Activated B cell treated with CpG ODN at 0.5 μM for 24 hours (primary cell): ENCODE measurements at places on chromosomes 7 and 10. TPM values are rescaled to one million over a fixed set of nuclear protein-coding genes. Genes with fewer than 3 reads are reported as not detected.

DNA sequence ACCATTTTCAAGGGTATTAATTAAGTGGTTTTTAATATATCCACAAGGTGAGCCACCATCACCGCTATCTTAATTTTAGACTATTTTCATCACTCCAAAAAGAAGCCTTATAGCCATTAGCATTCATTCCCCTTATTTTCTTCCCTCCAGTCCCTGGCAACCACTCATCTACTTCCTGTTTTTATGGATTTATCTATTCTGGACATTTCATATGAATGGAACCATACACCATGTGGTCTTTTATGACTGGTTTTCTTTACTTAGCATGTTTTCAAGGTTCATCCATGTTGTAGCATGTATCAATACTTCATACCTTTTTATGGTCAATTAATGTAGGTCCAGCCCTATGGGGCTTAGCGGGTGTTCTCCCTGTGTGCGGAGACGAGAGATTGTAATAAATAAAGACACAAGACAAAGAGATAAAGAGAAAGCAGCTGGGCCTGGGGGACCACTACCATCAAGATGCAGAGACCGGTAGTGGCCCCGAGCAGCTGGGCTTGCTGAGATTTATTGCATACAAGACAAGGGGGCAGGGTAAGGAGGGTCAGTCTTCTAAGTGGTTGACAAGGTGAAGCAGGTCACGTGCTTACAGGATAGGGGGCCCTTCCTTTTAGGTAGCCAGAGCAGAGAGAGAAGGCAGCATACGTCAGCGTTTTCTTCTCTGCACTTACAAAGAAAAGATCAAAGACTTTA, 14.6 kb downstream of the WBP1L start:
- peaks cover 28% of the 10 kb centered on the region for H3K4me1 ChIP-seq
- peaks cover 35% of the 10 kb centered on the region for H3K36me3 ChIP-seq
- H3K27me3 ChIP-seq, result no peaks in the 10 kb centered on the region
- no peak overlapping the region for H3K4me3 ChIP-seq
- DNase-seq, result no peak
- no peak overlapping the region for H3K27ac ChIP-seq

DNA sequence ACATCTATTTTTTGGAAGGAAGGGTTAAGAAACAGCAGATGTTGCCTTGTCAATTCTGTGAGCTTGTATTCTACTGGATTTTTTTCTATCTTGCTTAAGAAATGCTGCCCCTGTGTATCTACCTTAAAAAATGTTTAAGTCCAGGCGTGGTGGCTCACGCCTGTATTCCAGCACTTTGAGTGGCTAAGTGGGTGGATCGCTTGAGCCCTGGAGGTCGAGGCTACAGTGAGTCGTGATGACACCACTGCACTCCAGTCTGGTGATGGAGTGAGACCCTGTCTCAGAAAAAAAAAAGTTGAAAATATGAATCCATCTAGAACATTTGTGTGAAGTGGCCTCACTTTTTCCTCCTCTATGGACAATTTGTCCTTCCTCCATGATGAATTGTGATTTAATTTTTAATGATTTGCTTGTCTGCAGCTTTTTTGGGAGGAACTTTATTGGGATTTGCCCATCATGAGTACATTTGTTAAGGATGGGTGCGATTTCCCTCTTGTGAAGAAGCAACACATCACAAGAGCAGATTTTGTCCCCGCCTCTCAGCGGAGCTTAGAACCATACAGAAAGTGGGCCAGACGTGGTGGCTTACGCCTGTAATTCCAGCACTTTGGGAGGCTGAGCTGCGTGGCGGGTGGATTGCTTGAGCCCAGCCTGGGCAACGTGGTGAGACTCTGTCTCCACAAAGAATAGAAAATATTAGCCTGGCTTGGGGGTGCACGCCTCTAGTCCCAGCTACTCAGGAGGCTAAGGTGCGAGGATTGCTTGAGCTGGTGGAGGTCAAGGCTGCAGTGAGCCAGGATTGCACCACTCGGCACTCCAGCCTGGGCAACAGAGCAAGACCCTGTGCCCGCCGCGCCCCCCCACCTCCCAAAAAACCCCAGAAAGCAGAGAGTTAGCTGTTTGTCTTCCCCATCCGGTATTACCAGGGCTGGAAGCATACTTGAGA, 57.7 kb downstream of the DNAJB6 start:
- H3K27ac ChIP-seq, result no peak overlapping the region
- no peaks in the 10 kb centered on the region for H3K27me3 ChIP-seq

DNA sequence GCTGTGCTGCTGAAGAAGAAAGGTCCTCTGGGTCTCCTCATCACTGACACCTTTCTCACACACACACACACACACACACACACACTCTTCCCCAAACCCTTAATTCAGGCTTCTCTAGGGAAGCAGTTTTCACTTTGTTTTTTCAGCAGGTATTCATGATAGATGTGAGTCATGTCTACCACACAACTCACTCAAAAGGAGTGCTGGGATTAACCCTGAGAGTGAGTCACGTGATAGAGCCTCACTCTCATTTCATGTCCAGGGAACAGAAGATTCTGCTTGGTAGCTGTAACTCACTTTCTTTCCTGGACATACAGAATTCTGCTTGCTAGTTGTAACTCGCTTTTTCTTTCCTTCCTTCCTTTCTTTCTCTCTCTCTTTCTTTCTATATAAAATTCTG, 45.4 kb downstream of the VIM start:
- no peak overlapping the region for H3K4me3 ChIP-seq
- H3K4me1 ChIP-seq, result no peaks in the 10 kb centered on the region
- no peak overlapping the region for H3K27ac ChIP-seq
- no peak for DNase-seq

DNA sequence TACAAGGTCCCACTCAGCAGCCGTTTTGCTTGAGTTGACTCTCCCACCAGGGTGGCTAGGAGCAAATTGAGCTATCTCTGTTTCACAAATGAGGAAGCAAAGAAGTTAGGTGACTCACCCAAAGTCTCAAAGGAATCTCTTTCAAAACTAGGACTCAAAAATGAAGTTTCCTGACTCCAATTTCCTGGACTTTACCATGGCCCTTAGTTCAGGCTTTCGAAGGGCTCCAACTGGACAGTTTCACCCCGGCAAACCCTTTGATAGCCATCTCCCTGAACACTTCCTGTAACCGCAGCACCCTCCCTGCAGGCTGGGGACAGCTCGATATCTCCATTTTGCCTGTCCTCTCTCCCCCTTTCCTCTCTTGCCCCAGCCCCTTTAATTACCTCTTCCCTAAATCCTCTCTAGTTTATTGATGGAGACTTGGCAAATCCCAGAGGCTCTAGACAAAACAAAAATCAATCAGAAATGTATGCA, 4.7 kb upstream of the AFAP1L2 start:
- DNase-seq, result no peak
- no peaks in the 10 kb centered on the region for H3K36me3 ChIP-seq

ARHGEF35 gene
- 3.9 and 4.9 TPM in 2 replicates for total RNA-seq

GRCh38 chr7:82548141-82548688, 104.6 kb upstream of the CACNA2D1 start:
- no peaks in the 10 kb centered on the region for H3K27me3 ChIP-seq
- no peak overlapping the region for H3K4me3 ChIP-seq
- H3K27ac ChIP-seq, result no peak overlapping the region
- H3K4me1 ChIP-seq, result no peaks in the 10 kb centered on the region

- no peak for DNase-seq
- H3K27me3 ChIP-seq, result peaks cover under 1% of the 10 kb centered on the region
- H3K27ac ChIP-seq, result no peak overlapping the region
- H3K4me1 ChIP-seq, result no peaks in the 10 kb centered on the region
- H3K4me3 ChIP-seq, result no peak overlapping the region
Observed at GRCh38 chr10:71927776-71928592, 36.2 kb upstream of the CHST3 start.

GRCh38 chr10:70555371-70555770, 47.2 kb downstream of the PRF1 start:
- no peak overlapping the region for H3K4me3 ChIP-seq
- peaks cover 15% of the 10 kb centered on the region for H3K4me1 ChIP-seq
- H3K36me3 ChIP-seq, result peaks cover 15% of the 10 kb centered on the region
- H3K27ac ChIP-seq, result no peak overlapping the region
- H3K27me3 ChIP-seq, result no peaks in the 10 kb centered on the region
